ENCODE measurements at places on chromosomes 16 and 17. TPM values are rescaled to one million over a fixed set of nuclear protein-coding genes. Genes with fewer than 3 reads are reported as not detected.

GRCh38 chr17:27624539-27624938, 6.4 kb upstream of the LGALS9 start:
- no peak overlapping the region for H3K27ac ChIP-seq
- no peak overlapping the region for H3K4me3 ChIP-seq
- no peaks in the 10 kb centered on the region for H3K36me3 ChIP-seq
- no peaks in the 10 kb centered on the region for H3K27me3 ChIP-seq
- no peaks in the 10 kb centered on the region for H3K4me1 ChIP-seq
- DNase-seq, result no peak

RAB26 gene
- total RNA-seq, result 0.28 TPM

GRCh38 chr17:37301288-37301687, 74.5 kb upstream of the C17orf78 start:
- no peaks in the 10 kb centered on the region for H3K27me3 ChIP-seq
- DNase-seq, result no peak
- H3K36me3 ChIP-seq, result no peaks in the 10 kb centered on the region
- no peaks in the 10 kb centered on the region for H3K4me1 ChIP-seq
- no peak overlapping the region for H3K27ac ChIP-seq

DNA sequence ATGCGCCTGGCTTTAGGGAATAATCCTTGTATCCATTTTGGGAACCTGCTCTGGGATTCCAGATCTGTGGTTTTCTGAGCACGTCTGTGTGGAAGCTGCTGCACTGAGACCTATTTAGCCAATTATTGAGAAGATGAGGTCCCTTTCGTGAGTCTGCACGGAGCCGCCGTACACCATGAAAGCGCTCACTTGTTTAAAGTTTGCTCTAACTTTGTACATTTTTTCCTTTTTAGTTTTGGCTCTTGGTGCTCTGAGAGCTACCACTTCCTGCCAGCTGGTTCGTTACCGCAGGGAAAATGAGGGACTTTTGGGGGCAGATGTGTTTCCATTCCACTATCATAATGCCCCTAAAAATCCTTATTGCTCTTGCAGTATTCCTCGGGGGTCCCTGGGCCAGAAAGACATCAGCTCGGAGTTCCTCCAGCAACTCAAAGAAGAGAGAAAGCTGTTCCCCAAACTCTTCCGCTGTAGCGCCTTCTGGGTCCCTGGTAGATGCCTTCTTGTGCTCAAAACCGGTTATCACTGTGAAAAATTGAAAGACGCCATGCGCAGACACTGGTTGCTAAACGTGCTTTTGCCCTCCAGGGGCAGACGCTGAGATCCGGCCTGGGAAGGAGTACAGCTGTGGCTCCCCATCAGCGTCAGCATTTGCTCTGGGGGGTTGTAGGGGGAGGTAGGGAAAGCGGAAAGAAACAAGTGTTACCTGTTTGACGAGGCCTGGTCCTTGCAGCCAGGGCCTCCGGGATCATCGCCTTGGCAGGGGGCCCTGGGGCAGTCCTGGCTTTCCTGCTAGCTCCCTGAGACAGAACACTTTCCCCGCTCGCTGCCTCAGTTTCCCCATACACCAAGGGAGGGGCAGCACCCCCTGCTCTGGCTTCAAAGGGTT, 238.1 kb downstream of the MRTFB start:
- H3K36me3 ChIP-seq, result no peaks in the 10 kb centered on the region
- H3K27me3 ChIP-seq, result peaks cover 2% of the 10 kb centered on the region
- H3K4me3 ChIP-seq, result peak overlapping the region; percentile 19
- H3K27ac ChIP-seq, result peak overlapping the region; percentile 99
- H3K4me1 ChIP-seq, result peaks cover 67% of the 10 kb centered on the region

GRCh38 chr17:37168731-37169353, 206.9 kb upstream of the C17orf78 start:
- H3K4me1 ChIP-seq, result no peaks in the 10 kb centered on the region
- H3K27ac ChIP-seq, result no peak overlapping the region
- no peak for DNase-seq
- no peaks in the 10 kb centered on the region for H3K36me3 ChIP-seq
- no peak overlapping the region for H3K4me3 ChIP-seq

OR3A2 gene
- total RNA-seq, result 0.52 TPM

GRCh38 chr16:1528921-1529537, 4.4 kb upstream of the TMEM204 start:
- H3K4me3 ChIP-seq, result no peak overlapping the region
- H3K36me3 ChIP-seq, result peaks cover 3% of the 10 kb centered on the region
- no peak overlapping the region for H3K27ac ChIP-seq
- no peak for DNase-seq

HAS3 gene
- total RNA-seq, result 0.09 TPM

- no peak overlapping the region for H3K27ac ChIP-seq
- H3K36me3 ChIP-seq, result peaks cover 9% of the 10 kb centered on the region
- H3K27me3 ChIP-seq, result no peaks in the 10 kb centered on the region
- DNase-seq, result no peak
Measured at GRCh38 chr17:35709874-35710273, 21.6 kb upstream of the RASL10B start.

DNA sequence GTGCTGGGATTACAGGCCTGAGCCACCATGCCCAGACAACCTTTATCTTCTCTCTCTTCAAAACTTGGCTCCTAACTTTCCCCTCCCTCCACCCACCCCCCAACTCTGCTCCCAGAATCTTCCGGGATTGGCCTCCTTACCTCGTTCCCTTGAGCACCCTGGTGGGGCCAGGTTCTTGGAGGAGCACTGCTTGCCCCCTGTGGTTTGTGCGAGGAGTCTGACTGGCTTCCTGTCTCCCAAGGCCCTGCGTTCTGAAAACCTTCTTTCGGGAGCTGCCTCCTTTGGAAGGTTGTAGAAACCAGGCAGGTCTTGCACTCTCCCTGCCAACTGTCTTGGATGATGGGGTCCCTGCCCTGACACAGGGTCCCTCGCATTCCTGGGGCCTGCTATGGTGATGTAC, 19.8 kb downstream of the PLXDC1 start:
- peaks cover 4% of the 10 kb centered on the region for H3K4me1 ChIP-seq
- H3K4me3 ChIP-seq, result no peak overlapping the region
- H3K27ac ChIP-seq, result no peak overlapping the region
- H3K36me3 ChIP-seq, result peaks cover 18% of the 10 kb centered on the region

- peak overlapping the region; percentile 92 for H3K27ac ChIP-seq
- peak overlapping the region; percentile 23 for H3K4me3 ChIP-seq
- H3K4me1 ChIP-seq, result peaks cover 54% of the 10 kb centered on the region
- H3K36me3 ChIP-seq, result no peaks in the 10 kb centered on the region
- no peaks in the 10 kb centered on the region for H3K27me3 ChIP-seq
Measured at GRCh38 chr16:25093208-25094061, 18.1 kb upstream of the LCMT1 start.

MYL11 gene
- 11.7 TPM for total RNA-seq

GRCh38 chr16:58842156-58842555, 108.0 kb upstream of the GOT2 start:
- H3K27ac ChIP-seq, result no peak overlapping the region
- no peaks in the 10 kb centered on the region for H3K27me3 ChIP-seq
- no peak overlapping the region for H3K4me3 ChIP-seq
- DNase-seq, result no peak
- H3K36me3 ChIP-seq, result no peaks in the 10 kb centered on the region

DNA sequence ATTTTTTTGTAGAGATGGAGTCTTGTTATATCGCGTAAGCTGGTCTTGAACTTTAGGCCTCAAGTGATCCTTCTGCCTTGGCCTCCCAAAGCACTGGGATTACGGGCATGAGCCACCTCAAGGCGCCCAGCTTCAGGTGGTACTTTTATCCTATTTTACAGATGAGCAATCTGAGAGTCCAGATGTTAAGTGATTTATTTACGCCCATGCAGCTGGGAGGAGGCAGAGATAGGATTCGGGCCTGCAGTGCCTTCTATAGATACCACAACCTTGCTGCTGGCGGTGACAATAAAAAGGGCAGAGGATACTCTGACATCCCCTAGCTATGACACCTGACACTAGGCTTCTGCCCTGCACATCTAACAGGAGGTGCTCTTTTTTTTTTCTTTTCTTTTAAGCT, 4.3 kb upstream of the KRT12 start:
- H3K27me3 ChIP-seq, result peaks cover 5% of the 10 kb centered on the region
- H3K27ac ChIP-seq, result no peak overlapping the region
- H3K4me1 ChIP-seq, result no peaks in the 10 kb centered on the region
- no peaks in the 10 kb centered on the region for H3K36me3 ChIP-seq

GRCh38 chr16:19861811-19862327, 22.8 kb downstream of the GPRC5B start:
- no peaks in the 10 kb centered on the region for H3K27me3 ChIP-seq
- H3K4me3 ChIP-seq, result no peak overlapping the region
- H3K4me1 ChIP-seq, result no peaks in the 10 kb centered on the region
- DNase-seq, result no peak
- no peak overlapping the region for H3K27ac ChIP-seq

GRCh38 chr16:9092978-9093344, 1.5 kb downstream of the HAPSTR1 start:
- H3K4me3 ChIP-seq, result peak overlapping the region; percentile 94
- peak overlapping the region; percentile 78 for H3K27ac ChIP-seq
- peak; percentile 33 for DNase-seq
- H3K27me3 ChIP-seq, result no peaks in the 10 kb centered on the region
- H3K36me3 ChIP-seq, result peaks cover 6% of the 10 kb centered on the region

- no peaks in the 10 kb centered on the region for H3K4me1 ChIP-seq
- no peak for DNase-seq
- no peaks in the 10 kb centered on the region for H3K36me3 ChIP-seq
- no peak overlapping the region for H3K4me3 ChIP-seq
Measured at GRCh38 chr16:31219154-31219741, 2.3 kb upstream of the PYDC1 start.

KRT32 gene
- 2.5 TPM for total RNA-seq

PERCC1 gene
- not detected for total RNA-seq

DNA sequence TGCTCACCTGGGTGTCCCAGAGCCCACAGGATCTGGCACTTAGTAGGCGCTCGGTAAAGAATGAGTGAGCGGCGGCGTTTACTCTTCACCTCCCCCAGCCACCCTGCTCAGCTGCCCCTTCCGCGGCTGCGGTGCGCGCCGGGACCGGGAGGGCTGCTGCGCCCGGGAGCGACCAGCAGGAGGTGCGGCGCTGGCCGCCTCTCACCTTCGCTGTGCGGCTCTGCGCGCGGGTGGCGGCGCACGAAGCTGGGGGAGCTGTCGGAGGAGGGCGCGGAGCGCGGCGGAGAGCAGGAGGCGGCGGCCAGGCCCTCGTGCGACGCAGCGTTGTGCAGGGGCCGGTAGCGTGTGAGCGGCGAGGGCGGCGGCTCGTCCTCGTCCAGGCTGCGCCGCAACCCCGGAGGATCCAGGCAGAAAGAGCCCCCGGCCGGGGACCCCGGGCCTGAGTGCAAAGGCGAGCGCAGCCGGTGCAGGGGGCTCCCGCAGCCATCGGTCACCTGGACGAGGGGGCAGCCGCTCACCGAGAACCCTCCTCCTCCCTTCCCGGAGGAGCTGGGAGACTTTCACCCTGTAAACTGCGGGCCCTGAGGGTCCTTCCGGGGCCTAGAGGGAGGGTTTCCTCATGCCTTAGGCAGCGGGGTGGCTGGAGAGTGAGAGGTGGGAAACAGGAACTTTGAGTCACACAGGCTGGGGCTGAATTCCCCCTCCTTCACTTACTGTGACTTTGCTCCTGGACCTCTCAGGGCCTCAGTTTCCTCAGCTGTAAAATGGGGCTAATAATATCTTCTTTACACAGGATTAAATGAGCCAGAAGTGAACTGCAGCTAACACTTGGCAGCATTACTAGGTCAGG, 12.5 kb downstream of the SAMD14 start:
- no peaks in the 10 kb centered on the region for H3K36me3 ChIP-seq
- H3K27me3 ChIP-seq, result peaks cover 28% of the 10 kb centered on the region
- peaks cover 4% of the 10 kb centered on the region for H3K4me1 ChIP-seq
- no peak overlapping the region for H3K27ac ChIP-seq

- no peak overlapping the region for H3K4me3 ChIP-seq
- H3K4me1 ChIP-seq, result no peaks in the 10 kb centered on the region
- no peak overlapping the region for H3K27ac ChIP-seq
- DNase-seq, result no peak
- no peaks in the 10 kb centered on the region for H3K27me3 ChIP-seq
Measured at GRCh38 chr17:13374203-13375143, 227.3 kb downstream of the HS3ST3A1 start.

GRCh38 chr16:24424364-24424763, 115.0 kb upstream of the RBBP6 start:
- H3K4me1 ChIP-seq, result no peaks in the 10 kb centered on the region
- no peak for DNase-seq
- no peak overlapping the region for H3K4me3 ChIP-seq
- H3K27ac ChIP-seq, result no peak overlapping the region
- no peaks in the 10 kb centered on the region for H3K36me3 ChIP-seq

- peaks cover 4% of the 10 kb centered on the region for H3K36me3 ChIP-seq
- H3K27me3 ChIP-seq, result no peaks in the 10 kb centered on the region
- H3K4me3 ChIP-seq, result no peak overlapping the region
- no peak overlapping the region for H3K27ac ChIP-seq
- no peak for DNase-seq
- H3K4me1 ChIP-seq, result no peaks in the 10 kb centered on the region
Measured at GRCh38 chr16:926715-927114, 44.1 kb downstream of the LMF1 start.

DNA sequence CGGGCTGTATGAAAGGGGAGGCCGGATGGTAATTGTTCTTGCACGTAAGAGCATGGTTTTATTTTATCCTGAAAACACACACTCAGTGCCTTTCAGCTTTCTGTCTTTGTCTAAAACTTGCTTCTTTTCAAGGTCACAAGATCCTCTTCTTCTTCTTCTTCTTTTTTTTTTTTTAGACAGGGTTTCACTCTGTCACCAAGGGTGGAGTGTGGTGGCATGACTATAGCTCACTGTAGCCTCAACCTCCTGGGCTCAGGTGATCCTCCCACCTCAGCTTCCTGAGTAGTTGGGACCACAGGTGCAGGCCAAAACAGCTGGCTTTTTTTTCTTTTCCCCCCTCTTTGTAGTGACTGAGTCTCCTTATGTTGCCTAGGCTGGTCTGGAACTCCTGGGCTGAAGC, 15.9 kb upstream of the ZNF629 start:
- peaks cover 18% of the 10 kb centered on the region for H3K27me3 ChIP-seq
- H3K27ac ChIP-seq, result no peak overlapping the region
- H3K4me3 ChIP-seq, result no peak overlapping the region
- H3K4me1 ChIP-seq, result peaks cover 25% of the 10 kb centered on the region

- no peaks in the 10 kb centered on the region for H3K27me3 ChIP-seq
- H3K4me1 ChIP-seq, result no peaks in the 10 kb centered on the region
- no peak overlapping the region for H3K4me3 ChIP-seq
Measured at GRCh38 chr16:74466872-74467271, 45.6 kb upstream of the CLEC18B start.

MYH2 gene
- total RNA-seq, result 0.09 TPM

GRCh38 chr17:81322271-81323082, 27.4 kb upstream of the SLC38A10 start:
- H3K4me3 ChIP-seq, result no peak overlapping the region
- H3K4me1 ChIP-seq, result peaks cover 4% of the 10 kb centered on the region
- DNase-seq, result no peak
- H3K36me3 ChIP-seq, result no peaks in the 10 kb centered on the region

- H3K27ac ChIP-seq, result no peak overlapping the region
- no peak for DNase-seq
- H3K36me3 ChIP-seq, result no peaks in the 10 kb centered on the region
- H3K4me1 ChIP-seq, result no peaks in the 10 kb centered on the region
- no peak overlapping the region for H3K4me3 ChIP-seq
Measured at GRCh38 chr17:9899280-9900043, 5.6 kb downstream of the RCVRN start.

- H3K4me1 ChIP-seq, result peaks cover 4% of the 10 kb centered on the region
- H3K4me3 ChIP-seq, result no peak overlapping the region
- no peak overlapping the region for H3K27ac ChIP-seq
- H3K36me3 ChIP-seq, result no peaks in the 10 kb centered on the region
- H3K27me3 ChIP-seq, result no peaks in the 10 kb centered on the region
Measured at GRCh38 chr17:37162800-37163199, 213.0 kb upstream of the C17orf78 start.

- no peak overlapping the region for H3K4me3 ChIP-seq
- no peak overlapping the region for H3K27ac ChIP-seq
- H3K4me1 ChIP-seq, result peaks cover 9% of the 10 kb centered on the region
- no peak for DNase-seq
- H3K27me3 ChIP-seq, result peaks cover 22% of the 10 kb centered on the region
- no peaks in the 10 kb centered on the region for H3K36me3 ChIP-seq
Measured at GRCh38 chr17:81523402-81524038, 4.7 kb upstream of the FSCN2 start.

ALOX12B gene
- total RNA-seq, result 0.42 TPM
